ENCODE measurements at places on chromosomes 16 and 17. TPM values are rescaled to one million over a fixed set of nuclear protein-coding genes. Genes with fewer than 3 reads are reported as not detected.
A peak's percentile ranks its signal among the peaks of the same experiment; 100 is the strongest.

The PRAC2 gene
- total RNA-seq, result not detected

The PTX4 gene
- total RNA-seq, result not detected

The FBXW10 gene
- total RNA-seq, result 0.36 TPM

The ZNF597 gene
- total RNA-seq, result 3.6 TPM

The SDR42E2 gene
- not detected for total RNA-seq

The AGRP gene
- not detected for total RNA-seq

The FBXO39 gene
- total RNA-seq, result not detected

DNA sequence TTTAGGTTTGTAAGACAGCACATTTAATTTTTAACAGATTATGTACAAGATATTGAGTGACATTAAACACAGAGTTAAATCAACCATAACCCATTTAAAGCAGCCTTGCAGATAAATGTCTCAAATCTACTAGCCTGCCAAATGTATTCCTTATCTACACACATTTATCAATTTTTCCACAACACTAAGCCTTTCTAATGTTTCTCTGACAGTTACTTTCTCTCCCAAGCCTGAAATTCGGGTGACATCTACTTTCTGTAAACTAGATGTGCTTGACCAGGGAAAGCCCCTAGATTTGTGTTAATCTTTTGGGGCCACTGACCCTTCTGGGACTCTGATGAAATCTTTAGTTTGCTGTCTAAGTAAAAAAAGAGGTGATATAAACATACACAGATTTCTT lies 69.0 kb downstream of the CDH13 start:
- no peak for DNase-seq

GRCh38 chr17:78377858-78378224 lies 608 bp upstream of the PGS1 start:
- DNase-seq, result no peak

GRCh38 chr17:48909783-48910182 lies 1.6 kb downstream of the UBE2Z start:
- no peak for DNase-seq

DNA sequence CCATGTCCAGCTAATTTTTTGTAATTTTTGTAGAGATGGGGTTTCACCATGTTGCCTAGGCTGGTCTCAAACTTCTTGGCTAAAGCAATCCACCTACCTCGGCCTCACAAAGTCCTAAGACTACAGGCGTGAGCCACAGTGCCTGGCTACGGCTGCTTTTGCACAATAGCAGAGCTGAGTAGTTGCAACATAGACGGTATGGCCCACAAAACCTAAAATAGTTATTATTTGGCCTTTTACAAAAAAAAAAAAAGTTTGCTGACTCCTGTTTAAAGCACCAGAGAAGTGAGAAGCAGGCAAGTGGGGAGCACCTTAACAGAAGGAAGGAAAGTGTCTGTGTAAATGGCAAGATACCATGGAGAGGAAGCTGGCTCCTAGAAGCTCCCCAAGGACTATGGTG lies 5.3 kb upstream of the HSF5 start:
- no peak for DNase-seq

- no peak for DNase-seq
Measured at GRCh38 chr16:57732037-57732436, 3.5 kb upstream of the KATNB1 start.

- peak; percentile 59 for DNase-seq
Measured at GRCh38 chr16:6884002-6884401, 448.6 kb upstream of the RBFOX1 start.

DNA sequence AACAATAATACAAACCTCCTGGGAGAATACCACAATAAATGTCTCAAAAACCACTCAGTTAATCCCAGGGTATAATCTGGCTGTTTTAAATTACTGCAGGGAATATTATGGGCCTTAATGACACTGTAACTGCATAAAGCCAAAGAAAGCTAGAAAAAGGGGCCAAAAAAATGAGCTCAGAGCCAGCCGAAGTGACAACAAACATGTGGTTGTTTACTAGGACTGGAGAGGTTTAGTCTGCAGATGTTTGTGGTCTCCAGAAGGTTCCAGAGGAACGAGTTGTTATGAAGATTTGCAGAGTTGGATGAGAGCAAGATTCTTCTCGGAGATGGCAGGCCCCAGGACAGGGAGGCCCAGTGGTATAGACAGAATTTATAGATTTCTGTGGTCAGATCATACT lies 97.1 kb upstream of the AKTIP start:
- no peak for DNase-seq

DNA sequence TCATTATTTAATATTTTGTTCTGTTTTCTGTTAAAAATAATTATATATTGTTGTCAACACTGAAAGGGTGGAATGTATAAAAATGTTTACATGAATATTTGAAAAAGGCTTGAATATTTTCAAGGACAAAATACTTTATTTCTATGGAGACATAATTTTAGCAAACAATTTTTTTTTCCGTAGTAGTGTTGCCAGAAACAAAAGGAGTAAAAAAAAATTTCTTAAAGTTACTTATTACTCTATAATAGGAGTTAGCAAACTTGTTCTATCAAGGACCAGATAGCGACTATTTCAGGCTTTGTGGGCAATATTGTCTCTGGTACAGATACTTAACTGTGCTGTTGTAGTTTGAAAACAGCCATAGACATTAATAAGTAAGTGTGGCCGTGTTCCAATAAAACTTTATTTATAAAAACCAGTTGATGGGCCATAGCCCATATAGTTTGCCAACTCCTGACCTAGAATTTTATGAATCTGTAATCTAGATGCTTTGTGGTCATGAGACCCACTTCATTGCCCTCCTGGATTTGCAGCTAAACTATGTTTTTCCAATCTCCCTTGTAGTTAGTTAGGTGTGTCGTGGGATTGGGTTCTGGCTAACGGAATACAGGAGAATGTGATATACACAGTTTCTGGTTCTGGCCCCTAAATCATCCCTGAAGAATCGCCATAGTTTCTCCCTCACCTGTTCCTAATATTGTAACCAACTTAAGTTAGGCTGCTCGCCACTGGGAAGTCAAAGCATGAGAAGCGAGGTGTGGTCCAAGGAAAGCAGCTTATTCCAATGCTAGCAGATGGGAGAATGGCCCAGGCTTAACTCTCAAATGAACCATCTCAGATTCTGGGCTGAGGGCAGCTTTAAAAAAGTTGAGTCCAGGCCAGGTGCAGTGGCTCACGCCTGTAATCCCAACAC lies 153.6 kb downstream of the ABCA8 start:
- no peak for DNase-seq

DNA sequence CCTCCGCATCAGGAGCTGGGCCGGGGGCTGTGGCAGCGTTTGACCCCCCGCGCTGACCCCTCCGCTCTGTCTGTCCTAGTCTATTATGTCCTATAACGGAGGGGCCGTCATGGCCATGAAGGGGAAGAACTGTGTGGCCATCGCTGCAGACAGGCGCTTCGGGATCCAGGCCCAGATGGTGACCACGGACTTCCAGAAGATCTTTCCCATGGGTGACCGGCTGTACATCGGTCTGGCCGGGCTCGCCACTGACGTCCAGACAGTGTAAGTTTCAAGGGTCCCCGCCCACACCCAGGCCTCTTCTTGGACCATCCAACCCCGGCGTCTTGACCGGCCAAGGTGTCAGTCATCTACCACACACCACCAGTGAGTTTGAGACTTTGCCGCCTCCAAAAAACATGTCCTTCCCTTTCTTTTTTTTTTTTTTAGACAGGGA lies 548 bp downstream of the PSMB3 start:
- DNase-seq, result no peak

DNA sequence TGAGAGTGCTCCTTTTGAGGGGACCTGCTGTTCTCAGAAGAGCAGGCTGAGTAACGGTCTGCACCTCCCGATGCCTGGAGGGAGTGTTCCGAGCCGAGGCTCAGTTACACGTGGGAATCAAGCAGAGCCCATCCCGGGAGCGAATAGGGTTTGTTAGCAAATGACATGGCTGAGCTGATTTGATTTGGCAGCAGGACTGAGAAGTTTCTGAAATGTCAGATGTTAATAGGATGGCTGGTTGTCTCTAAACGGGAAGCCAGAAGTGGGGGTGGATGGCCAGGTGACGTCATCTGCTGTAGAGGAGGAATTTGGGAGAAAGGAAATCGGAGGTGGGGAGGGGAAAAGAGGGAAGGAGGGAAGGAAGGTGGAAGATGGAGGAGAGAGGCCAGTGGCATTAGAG lies 128.0 kb downstream of the RAP1GAP2 start:
- DNase-seq, result no peak

- no peak for DNase-seq
Measured at GRCh38 chr17:1762901-1763898, 1.3 kb downstream of the SERPINF1 start.

- no peak for DNase-seq
Measured at GRCh38 chr16:86959091-86959651, 358.0 kb downstream of the C16orf95 start.

DNA sequence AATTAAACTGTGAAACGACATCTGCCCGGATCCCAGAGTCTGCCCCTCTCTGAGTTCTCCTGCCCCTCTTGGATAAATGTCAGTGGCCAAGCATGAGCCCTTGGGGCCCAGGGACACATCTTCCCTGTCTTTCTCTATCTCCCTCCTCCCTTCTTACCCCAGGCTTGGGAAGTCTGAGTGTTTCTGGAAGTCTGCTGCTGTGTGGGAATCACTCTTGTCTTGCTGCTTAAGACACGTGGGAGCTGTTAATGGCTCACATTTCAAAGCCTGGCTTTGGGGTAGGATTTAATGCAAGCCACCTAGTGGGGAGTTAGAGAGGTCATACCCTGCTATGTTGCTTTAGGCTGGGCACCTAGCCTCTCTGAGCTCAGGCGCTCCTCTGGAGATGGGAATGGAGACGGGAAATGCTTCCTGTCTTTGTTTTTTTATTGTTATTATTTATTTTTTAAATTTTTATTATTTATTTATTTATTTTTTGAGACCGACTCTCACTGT lies 218.5 kb upstream of the CIBAR2 start:
- DNase-seq, result no peak

GRCh38 chr16:53849994-53850393 lies 146.0 kb downstream of the FTO start:
- no peak for DNase-seq

GRCh38 chr17:79176792-79177601 lies 102.4 kb downstream of the ENGASE start:
- DNase-seq, result peak; percentile 69

DNA sequence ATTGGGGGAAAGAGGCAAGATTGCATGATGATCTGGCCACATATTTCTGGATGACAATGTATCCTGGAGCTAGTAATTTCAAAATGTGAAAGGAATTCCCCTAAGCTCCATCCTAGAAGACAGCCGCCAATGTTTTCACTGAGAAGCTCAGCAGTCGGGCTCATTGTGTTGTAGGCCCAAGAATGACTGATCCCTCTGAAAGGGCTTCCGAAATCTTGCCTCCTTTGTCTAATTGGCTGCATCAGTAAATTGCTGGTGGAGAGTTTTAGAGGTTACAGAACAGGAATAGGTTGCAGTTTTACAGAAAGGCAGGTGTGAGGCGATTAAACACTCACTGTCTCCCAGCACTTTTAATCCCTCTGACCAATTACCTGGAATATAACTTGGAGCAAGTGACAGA lies 464.1 kb upstream of the SALL1 start:
- no peak for DNase-seq

GRCh38 chr17:47704116-47704515 lies 10.2 kb downstream of the TBKBP1 start:
- DNase-seq, result no peak

DNA sequence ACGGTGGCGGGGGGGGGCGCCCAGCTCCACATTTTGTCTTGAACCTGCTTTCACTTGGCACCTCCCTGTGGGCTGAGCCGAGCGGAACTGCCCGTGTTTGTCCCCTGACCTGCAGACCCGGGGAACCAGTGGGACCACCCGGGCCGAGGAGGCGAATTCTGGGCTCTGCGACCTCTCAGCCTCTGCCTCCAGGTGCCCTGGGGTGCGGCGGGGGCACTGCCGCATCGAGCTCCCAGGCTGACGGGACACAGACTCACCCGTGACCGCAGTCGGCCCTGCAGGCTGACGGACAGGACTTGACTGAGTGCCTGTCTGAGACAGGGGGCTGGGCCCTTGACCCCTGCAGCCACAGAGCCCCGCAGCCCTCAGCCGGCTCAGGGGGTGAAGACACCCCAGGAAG lies 11.1 kb upstream of the C1QTNF8 start:
- no peak for DNase-seq

- DNase-seq, result no peak
Measured at GRCh38 chr17:62179525-62180161, 114.6 kb upstream of the MED13 start.

DNA sequence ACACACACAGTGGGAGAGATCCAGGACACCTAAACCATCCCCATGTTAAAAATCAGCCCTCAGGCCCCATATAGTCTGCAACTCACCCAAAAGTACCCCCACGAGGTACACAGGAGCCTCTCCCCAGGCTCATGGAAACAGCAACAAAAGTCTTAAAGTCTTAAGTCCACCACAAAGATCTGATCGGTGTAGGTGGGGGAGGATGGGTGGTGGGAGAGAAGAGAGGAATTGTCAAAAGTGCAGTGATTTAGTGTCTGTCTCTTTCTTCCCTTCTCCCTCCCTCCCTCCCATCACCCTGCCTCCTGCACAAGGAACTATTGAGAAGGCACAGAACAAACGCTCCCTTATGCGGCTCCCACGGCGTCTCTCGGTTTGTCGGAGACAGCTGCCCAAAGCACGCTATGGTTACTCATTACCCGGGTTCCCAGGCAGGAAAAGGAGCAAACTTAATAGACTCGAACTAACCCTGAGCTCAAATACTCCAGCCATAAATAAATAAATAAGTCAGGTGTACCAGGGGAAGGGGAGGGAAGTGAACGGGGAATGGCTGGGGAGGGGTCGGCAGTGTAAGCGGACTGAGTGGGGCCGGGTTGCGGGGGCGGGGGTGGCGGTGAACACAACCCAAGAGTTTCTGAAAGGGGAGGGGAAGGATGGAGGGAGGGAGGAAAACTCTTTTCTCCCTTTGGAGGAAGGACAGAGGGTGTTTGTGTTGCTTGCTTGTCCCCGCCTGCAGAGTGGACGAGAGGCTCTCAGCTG lies 477.4 kb downstream of the SLC39A11 start:
- no peak for DNase-seq

- no peak for DNase-seq
Measured at GRCh38 chr17:1829216-1829591, 498 bp downstream of the SMYD4 start.

DNA sequence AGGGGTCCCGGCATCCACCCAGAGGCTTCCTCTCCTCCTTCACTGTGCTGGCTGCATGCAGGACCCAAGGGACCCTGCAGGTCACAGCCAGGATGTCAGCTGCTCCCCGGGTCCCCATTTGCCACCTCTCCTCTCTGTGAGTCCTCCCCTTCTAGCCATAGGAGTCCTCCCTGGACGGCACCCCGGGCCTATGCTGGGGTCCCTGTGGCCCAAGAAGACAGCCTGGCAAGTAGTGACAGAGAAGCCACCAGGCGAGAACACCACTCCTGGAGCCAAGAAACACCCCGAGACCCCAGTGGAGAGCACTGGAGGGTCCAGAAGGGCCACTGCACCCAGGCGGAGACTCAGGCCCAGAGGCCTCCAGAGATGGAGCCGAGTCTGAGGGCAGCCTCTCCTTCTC lies 44.1 kb downstream of the LMF1 start:
- DNase-seq, result no peak

- DNase-seq, result no peak
Measured at GRCh38 chr17:37708616-37709212, 36.1 kb downstream of the HNF1B start.

- DNase-seq, result no peak
Measured at GRCh38 chr17:40854175-40854814, 12.7 kb downstream of the KRT12 start.
